Activated CD4-positive, alpha-beta T cell treated with anti-CD3 and anti-CD28 coated beads, Interleukin-2, Interleukin-6, amounts not matched to agents 100 ng/mL and 50 ng/mL, durations not matched to agents 16 hours and 8 hours (primary cell): ENCODE measurements at places on chromosomes 16 and 17.

DNA sequence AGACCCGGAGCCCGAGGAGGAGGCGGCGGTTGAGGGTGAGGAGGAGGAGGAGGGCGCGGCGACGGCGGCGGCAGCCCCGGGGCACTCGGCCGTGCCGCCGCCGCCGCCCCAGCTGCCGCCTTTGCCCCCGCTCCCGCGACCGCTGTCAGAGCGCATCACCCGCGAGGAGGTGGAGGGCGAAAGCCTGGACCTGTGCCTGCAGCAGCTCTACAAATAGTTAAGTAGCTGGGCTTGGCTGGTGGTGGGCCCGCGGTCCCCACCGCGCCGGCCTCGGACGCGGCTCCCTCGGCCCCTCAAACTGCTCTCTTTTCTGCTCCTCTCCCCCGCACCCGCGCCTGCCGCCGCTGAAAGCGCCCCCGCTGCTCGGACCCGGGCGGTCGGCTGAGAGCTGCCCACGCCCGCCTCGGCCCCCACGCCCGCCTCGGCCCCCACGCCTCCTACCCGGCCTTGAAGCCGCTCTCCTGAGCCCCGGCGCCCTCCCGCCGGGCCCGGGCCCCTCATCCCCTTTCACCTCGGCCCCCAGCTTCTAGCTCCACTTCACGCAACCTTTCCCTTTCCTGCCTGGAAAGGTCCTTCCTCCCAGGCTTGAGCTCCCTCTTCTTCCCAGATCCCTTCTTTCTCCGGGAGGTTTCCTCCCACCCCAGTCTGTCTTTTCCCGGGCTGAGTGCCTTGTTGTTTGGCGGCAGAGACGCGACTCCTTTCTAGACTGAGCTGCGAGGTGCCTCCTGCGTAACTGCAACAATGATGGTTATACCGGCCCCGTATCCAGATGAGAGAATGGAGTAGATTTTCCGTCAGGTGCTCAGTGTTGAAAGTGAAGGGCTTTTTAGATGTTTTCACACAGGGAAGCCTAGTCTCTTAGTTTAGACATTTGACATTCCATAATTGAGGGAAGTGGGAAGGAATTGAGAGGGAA is 850 bp downstream of the PPM1E start:
- DNase-seq, result peak; percentile 13

DNA sequence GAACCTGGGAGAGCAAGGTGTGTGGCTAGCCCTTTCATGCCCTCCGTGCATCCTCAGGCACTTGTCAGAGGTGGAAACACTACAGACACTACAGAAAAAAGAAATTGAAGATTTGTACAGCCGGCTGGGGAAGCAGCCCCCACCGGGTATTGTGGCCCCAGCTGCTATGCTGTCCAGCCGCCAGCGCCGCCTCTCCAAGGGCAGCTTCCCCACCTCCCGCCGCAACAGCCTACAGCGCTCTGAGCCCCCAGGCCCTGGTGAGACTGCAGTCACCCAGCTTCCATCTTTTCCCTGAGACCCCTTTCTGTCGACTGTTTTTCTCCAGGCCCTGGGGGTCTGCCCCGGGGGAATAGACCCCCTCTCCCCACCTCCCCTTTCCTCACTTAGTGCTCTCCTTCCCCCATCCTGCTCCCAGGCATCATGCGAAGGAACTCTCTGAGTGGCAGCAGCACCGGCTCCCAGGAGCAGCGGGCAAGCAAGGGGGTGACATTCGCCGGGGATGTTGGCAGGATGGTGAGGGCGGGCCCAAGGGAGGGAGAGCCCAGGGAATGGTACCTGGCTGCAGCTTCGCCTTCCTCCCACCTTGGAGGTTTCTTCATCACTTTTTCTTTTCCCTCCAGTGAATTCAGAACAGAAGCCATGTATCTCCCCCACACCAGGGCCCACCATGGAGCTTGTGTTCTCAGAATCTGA is 2.3 kb downstream of the COA3 start:
- no peak for DNase-seq

DNA sequence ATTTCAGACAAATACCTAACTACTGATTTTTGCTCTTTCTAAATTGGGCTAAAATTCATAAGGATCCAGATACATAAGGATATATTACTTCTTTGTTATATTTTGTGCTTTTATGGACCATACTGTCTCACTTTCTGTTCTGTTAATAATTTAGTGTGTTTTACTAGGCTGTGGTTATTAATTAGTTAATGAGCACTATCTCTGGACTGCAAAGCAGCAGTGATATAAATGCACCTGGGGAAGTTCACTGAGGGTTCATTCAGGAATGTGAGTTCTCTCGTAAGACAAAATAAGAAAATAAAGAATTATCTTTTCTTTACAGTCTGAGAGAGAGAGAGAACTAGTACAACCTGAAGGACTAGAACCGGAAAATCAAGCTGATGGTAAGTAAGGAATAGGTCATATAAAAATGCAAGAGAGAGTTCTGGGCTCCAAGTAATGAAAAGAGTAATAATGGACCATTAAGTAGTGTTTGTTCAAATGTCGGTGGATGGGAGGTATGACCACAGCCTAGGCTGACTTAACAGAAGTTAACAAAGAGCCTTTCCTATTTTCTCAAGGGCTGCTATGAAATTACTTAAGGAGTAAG is 55.6 kb downstream of the IKZF3 start:
- DNase-seq, result no peak

DNA sequence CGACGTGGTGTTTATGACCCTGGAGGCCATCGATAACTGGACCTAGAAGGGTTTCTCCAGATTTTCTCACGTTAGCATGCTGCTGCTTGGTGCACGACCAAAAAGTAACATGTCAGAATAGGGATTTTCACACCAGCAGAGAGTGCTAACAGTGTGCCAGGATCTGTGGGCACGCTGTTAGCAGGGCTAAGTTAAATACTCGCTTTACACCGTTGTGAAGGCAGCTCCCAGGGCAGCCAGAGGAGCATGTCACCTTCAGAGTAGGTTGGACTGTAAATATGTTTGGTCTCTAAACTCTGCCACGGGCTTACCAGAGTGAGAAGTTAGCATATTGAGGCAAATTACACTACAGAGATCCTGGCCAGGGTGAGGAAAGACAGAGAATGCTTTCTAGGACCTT is 113.2 kb upstream of the TBX2 start:
- no peak for DNase-seq

DNA sequence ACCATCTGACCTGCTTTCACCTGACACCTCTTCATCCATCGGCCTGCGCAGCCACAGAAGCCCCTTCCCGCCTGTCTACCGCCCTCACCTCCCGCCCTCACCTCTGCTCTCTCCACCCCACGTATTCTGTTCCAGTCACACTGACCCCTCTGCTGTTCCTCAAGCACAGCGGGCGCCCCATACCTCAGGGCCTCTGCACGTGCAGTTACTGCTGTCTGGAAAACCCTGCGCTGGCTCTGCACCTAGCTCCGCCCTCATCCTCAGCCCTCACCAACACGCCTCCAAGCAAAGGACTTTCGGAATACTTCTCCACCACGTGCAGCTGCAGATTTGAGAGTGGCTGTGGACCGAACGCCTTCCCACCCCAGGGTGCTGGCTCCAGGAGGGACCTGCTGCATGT is 24.6 kb upstream of the PABPN1L start:
- DNase-seq, result no peak

GRCh38 chr17:14866266-14866665 is 398.9 kb downstream of the PMP22 start:
- no peak for DNase-seq

DNA sequence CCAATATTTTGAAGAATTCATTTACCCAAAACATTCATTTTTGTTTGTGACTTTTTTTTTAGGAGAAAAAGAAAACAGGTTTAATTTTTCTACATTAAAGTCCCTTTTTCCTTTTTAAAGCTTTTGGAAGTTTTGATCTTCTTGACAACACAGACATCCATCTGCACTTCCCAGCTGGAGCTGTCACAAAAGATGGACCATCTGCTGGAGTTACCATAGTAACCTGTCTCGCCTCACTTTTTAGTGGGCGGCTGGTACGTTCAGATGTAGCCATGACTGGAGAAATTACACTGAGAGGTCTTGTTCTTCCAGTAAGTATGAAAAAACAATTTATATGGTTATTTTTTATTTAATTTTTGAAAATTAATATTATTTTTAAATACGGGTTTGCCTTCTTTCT is 37.2 kb downstream of the SIAH1 start:
- no peak for DNase-seq

DNA sequence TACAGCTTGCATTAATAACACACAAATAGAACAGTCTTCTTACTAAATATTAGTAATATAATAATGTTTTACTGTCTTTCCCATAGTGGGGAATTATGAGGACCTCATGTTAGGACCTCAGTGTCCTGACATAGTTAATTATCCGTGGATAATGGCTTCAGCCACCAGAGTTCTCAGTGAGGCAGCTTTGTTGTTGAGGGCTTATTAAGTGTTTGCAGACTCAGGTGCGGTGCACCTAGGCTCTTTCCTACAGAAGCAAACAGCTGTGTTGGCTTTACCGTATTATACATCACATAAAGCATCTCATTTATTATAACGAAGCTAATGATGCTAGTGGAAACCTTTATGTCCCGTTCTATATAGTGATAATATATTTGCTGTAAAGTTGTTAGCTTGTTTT is 246.7 kb downstream of the FTO start:
- no peak for DNase-seq

- DNase-seq, result no peak
These were observed 36.2 kb upstream of the DNAH17 start for GRCh38 chr17:78613416-78613815.

DNA sequence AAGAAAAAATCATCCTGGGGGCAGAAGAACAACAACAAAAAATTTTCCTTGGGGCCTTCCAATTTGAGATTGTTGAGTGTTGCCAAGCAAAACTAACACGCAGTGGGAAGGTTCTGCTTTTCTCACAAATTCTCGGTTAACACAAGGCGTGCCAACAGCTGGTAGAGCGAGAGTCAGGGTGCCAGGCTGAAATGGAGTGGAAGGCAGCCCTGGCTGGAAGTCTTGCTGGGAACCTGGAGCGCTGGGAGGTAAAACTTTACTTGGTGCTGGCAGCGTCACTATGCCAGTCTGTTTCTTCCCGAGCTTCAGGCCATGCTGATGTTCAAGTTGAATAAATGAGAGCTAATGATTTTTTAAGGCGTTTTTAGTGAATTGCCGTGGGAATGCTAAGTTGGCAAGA is 189.4 kb downstream of the WWOX start:
- no peak for DNase-seq

DNA sequence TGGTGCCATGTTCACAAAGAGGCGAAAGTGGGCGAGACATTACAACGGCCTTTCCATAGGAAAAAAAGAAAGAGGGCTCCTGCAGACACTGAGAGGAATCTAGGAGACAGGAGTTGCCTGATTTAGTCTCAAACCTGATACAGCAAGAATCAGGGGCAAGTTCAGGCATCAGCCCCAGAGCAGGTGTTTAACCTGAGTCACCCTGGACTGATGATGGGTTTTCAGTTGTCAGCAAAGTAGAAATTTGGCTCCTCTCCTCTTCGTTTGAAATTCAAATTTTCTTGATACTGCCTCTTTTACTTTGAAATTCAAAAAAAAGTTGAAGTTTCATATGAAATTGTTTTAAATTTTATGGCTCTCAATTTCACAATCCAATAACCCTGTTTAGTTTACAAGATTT is 189.5 kb downstream of the ABCC12 start:
- no peak for DNase-seq
